GM10248 (cell line): ENCODE measurements at places on chromosomes 1 and 21.

GRCh38 chr21:25717491-25718147 lies 17.1 kb downstream of the ATP5PF start:
- no peak for DNase-seq

DNA sequence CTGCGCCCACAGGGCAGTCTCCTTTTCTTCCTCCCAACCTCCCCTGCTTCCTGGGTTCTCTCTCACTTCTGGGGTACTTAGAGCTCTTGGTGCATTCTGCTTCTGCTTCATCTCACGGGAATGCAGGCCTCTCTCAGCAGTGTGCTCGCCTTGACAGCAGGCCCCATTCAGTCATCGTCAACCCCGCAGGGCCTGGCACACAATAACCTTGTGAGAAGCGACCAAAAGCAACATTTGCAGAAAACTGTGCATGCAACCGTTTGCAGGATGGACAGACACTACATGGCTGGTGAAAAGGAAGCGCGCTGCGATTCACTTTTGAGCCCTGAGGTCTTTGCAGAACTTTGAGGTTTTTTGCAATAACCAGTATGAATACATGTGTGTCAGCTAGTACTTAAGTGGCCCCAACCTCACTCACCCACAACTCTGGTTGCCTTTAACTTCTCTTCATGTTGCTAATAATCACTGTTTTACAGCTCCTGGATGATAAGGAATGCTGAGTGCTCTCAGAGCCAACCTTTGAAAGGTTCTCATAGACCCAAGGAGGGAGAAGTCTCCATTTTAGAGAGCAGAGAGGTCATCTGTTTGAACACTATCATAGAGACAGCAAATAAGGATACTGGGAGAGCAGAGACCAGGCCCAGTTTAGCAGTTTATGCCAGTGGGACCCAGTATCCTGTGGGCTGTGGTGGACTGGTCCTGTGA lies 2.5 kb upstream of the CD160 start:
- no peak for DNase-seq

DNA sequence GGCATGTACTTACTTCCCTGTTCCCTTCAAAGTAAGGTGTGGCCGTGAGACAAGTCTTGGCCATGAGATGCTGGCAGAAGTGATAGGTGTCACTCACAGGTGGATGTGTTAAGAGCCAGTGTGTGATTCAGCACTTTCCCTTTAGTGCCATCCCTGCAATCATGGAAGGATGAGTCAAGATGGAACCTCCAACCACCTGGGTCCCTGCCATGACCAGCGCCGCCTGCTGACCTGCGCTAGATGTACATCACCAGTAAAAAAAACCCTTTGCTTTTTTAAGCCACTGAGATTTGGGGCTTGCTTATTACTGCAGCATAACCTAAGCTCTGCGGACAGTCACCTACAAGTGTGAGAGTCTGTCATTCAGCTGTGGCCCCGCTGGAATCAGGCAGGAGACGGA lies 71.7 kb downstream of the TOMM20 start:
- DNase-seq, result no peak

DNA sequence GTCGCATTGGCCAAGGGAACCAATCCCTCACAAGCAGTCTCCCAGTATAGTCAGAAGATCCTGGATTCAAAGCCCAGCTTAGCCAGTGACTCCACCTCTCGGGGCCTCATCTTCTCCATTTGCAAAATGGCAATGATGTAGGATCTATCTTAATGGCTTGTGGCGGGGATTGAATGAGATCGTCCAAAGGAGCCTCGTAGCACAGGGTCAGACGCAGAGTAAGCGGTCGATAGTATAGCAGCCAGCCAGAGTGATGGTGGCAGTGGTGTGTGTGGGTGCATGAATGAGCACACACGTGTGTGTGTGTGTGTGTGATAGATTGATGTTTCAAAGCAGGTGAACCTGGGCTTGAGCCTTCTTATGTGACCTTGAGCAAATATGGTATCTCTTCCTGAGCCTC lies 79.8 kb upstream of the WNT4 start:
- DNase-seq, result no peak

GRCh38 chr1:11789126-11790067 lies 16.4 kb downstream of the MTHFR start:
- no peak for DNase-seq

GRCh38 chr21:36471254-36471723 lies 8.6 kb downstream of the CLDN14 start:
- DNase-seq, result peak; percentile 65

- no peak for DNase-seq
These were observed 126.5 kb downstream of the ADSS2 start for GRCh38 chr1:244325056-244325758.

- DNase-seq, result no peak
These were observed 104.8 kb downstream of the PDE4B start for GRCh38 chr1:65897485-65897884.

DNA sequence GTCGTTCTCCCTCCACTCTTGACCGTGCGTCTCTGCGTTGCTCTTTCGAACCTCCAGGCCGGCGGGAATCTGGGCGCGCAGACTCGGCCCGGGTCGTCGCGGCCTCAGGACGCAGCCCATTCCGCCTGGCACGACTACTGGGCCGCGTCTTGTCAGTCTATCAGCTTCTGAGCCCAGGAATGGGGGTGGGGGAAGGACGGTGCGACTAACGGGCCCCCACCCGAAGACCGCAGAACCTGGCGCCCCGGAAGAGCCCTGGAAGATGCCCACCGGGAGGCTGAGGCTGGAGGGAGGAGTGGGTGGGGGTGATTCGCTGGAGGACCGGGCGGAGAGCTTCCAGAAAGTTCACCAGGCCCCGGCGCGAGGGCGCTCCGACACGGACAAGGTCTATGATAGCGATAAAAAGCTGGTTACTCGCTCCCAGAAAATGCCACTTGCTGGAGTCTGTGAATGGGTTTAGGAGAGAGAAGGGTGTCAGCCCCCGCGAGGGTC lies 1.7 kb upstream of the DMRTA2 start:
- DNase-seq, result no peak

DNA sequence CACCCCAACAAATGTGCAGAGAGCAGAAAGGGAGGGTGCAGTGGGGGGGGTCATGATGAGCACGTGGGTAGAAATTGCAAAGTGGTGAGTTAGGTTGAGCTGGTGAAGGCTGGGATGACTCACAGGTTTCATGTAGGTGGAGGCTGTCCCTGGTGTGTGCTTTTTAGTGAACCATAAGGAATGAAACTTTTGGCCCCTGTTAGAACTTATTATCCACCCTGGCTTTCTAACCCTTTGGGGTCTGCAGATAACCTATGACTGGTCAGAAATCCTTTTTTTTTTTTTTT lies 46.9 kb downstream of the DOP1B start:
- peak; percentile 70 for DNase-seq

DNA sequence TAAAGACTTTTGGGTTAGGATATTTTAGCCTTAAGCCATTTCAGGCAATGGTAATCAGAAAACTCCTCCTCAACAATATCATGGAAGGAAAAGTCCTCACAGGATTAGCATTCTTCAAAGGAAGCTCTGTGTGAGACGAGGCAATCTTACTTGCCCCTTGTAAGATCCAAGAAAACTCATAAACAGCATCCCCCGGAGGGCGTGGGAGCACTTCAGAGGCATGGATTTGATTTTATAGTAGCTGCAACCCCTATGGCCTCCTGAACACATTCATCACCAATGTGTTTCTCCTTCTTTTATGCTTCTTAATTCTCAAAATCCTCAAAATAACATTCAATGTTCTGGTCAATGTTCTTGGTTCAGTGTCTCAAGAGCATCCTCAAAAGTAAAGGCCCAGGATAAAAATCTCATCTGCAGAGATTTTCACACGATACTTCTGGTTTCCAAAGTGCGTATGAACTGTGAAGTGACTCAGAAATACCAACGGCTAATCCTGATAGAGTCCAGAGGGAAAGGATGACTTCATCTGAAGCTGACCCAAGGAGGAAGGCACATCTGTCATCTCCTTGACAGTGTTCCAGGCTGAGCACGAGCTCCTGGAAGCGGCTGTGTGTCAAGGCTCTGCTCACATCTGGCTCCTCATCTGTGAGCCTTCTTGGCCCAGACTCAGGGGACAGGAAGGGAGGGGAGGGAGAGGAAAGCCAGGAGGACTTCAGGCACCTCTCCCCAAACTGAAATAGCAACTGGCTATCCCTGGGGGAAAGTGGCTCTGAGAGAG lies 49.3 kb upstream of the PSEN2 start:
- no peak for DNase-seq

GRCh38 chr1:150791585-150791984 lies 16.5 kb downstream of the CTSK start:
- DNase-seq, result no peak

DNA sequence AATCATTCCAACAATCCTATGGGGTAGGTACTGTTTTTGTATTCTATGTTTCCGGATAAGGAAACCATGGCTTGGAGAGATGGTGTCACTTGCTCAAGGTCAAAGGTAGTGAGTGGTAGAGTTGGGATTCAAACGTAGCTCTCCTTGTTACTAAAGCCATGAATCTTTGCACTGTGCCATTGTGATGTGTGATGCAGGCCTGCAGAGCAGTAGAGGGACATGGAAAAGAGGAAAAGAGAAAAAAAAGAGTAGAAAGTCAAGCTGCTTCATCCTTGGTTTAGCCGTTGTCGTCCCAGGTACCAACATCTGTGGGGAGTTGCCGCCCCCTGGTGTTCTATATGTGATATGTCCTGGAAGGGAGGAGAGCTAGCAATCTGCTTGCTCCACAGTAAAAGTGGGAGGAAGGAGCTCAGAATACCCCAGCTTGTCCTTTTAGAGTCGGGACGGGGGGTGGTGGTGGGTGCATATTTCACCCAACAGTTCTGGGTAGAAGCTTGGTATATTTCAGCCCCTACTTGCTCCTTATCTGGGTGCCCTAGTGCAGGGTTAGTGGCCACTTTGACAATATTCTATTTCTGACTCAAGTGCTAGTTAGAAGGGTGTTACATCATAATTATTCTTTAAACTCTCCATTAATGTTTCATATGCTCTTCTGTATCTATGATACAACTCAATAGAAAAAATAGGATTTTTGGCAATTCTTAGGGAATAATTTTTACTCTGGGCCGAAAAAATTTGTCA lies 98.4 kb downstream of the EBNA1BP2 start:
- peak; percentile 79 for DNase-seq

- no peak for DNase-seq
These were observed 6.8 kb upstream of the BCAS2 start for GRCh38 chr1:114588196-114588689.

DNA sequence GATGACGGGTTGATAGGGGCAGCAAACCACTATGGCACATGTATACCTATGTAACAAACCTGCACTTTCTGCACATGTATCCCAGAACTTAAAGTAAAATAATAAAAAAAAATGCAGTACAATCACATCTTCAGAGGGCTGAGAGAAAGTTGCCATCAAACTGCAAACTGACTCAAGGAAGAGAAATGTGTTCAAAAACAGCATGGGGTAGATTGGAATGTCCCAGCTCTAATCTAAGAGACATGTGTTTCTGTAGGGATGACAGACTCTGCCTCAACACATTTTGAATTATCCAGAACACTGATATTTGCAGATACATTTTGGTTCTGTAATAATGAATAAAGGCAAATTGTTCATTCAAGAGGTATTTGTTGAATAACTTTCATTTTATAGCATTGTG lies 171.2 kb upstream of the RUNX1 start:
- no peak for DNase-seq

DNA sequence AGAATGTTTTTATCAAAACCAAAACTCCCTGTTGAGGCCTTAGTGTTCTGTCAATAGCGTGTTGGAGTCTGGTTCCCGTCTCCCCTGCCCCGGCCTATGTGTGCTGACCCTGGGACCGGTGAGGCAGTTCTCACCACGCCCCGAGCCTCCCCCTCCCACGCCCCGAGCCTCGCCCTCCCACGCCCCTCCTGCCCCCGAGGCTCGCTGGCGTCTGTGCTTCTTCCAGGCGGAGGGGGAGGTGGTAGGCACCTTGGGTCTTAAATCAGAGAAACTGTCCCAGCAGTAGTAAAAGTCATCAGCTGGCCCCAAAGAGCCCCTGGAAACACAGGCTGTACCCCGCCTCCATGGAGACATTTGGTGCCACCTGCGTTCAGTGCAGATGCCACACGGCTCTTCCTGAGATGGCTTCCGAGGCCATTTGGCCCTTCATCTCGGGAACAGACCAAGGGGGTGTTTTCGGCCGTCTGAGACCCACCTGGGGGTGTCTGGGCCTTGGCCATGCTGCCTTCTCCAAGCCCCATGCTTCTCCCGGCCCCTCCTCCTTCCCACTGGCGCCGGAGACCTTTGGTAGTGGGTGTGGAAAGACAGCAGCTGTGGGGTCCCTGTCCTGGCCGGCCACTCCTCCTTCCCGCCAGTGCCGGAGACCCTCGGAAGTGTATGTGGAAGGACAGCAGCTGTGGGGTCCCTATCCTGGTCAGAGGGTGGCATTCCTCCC lies 44.7 kb downstream of the SKI start:
- DNase-seq, result no peak

DNA sequence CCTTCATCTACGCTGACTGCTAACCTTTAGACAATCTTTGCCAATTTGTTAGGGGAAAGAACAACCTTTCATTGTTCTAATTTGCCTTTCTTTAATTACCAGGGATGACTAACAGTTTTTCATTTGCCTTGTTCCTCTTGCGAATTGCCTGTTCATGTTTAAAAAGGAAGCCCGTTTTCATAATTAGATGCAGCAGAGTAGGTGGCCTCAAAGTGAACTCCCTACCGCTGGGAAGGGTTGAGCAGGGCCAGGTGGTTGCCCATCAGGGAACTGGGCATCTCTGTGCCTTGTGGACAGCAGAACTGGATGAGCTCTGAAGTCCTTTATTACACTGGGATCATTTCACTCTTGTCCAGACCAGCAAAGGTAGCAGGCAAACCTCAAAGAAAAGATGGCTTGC lies 59.0 kb downstream of the HIVEP3 start:
- no peak for DNase-seq

GRCh38 chr1:8423692-8424538 lies 106.0 kb downstream of the SLC45A1 start:
- peak; percentile 51 for DNase-seq

- no peak for DNase-seq
These were observed 4.5 kb downstream of the PATJ start for GRCh38 chr1:61746813-61747212.

DNA sequence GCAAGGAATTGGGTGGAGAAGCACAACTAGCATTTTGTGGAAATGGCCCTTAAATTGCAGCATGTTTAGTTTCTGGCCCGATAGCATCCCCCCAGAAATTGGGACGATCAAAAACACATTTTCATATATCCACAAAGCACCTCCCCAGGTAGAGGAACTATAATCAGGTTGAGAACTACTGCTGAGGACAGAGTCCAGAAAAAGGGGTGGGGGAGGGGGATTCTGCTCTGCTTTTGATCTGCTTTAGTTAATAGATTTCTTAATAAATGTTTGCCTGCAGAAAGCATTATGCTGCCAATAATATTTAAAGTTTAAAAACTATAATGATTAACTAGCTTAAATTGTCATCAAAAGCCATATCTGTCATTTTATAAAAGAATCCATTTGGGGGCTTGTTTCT lies 14.4 kb upstream of the DYNLT5 start:
- DNase-seq, result no peak

GRCh38 chr1:93662481-93663207 lies 19.0 kb downstream of the BCAR3 start:
- no peak for DNase-seq

- peak; percentile 20 for DNase-seq
These were observed 34.2 kb downstream of the EFCAB7 start for GRCh38 chr1:63557365-63557987.

GRCh38 chr1:4684136-4684535 lies 29.7 kb downstream of the AJAP1 start:
- DNase-seq, result no peak
